ENCODE measurements at places on chromosomes 7 and 10. TPM values are rescaled to one million over a fixed set of nuclear protein-coding genes. Genes with fewer than 3 reads are reported as not detected.
A peak's percentile ranks its signal among the peaks of the same experiment; 100 is the strongest.

DNA sequence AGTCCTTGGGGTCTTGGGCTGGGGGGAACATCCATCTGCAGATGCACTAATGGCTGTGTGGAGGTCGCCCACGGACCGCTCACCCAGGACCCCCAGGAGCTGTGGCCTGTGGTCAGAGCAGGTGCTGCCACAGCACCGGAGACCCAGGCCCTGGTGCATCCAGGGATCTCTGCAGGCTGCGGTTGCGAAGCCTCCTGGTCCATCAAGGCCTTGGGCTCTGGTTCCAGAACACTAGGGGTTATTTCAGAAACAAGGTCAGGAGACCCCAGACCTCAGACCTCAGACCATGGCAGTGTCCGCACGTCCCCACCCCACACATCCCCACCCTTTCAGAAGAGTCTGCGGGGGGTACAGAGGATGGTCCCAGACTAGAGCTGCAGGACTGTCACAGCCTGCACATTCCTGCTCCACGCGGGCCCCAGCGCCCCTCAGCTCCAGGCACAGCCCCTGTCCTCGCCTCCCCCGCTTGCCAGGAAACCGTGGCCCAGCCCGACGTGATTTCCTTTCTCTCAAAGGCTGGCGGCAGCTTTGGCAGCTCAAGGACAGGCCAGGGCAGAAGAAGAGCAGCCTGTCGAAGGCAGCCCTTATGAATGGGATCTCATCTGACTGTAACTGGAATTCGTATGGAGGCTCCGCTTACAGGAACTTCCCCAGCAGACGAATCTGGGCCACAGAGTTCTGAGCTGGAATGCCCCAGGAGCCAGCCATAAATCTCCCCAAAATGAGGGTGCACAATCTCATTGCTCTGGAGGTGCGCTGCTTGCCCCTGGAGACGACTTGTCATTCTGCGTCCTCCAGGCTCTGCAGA is 136.2 kb upstream of the RET start:
- H3K27me3 ChIP-seq = no peaks in the 10 kb centered on the region
- no peaks in the 10 kb centered on the region for H3K4me1 ChIP-seq
- no peak overlapping the region for H3K4me3 ChIP-seq
- no peak overlapping the region for H3K27ac ChIP-seq
- DNase-seq = no peak
- H3K36me3 ChIP-seq = no peaks in the 10 kb centered on the region

GRCh38 chr7:73652541-73652949 is 15.1 kb upstream of the VPS37D start:
- no peaks in the 10 kb centered on the region for H3K27me3 ChIP-seq

DNA sequence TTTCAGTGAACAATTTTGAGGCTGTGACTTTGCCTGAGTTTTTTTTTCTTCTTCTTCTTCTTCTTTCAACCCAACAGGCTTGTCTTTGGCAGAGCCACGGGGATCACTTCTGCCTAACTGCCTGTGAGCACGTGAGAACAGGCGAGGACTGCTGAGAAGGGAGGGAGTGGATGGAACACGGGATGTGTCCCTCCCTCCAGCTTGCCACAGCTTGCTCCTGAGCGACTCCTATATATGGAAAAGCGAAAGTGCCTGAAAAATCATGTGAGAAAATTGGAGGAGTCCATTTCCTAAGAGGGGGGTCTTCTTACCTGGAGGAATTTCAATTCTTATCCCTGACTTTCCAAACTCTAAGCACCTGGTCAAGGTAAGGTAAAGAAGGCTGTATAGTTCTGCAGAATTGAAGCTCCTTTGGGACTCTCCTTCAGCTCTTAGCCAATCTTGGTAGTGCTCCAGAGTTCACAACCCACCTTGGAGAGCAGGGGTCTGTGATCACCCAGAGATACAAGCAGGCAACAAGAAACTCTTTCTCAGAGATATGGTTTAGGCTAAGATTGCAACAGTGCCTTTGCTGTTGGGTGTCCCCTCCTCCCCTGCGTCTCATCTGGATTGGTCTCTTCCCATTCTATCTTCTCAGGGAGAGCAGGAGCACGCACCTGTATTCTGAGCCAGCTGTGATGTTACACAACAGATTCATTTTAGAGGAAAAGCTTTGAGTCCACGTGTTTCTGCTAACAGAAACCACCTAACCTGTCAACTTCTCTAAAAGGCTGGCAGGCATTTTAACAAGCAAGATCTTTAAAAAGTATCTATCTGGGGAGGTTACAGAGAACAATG is at the start of gene MAT1A:
TSS of gene MAT1A (minus strand) at position 208 of the 837 bp plus-strand sequence. CDS start 235 bp downstream, outside the sequence.
- DNase-seq = peak; percentile 50
- H3K36me3 ChIP-seq = no peaks in the 10 kb centered on the region
- no peaks in the 10 kb centered on the region for H3K4me1 ChIP-seq
- H3K4me3 ChIP-seq = no peak within 1 kb of the TSS
- H3K27ac ChIP-seq = no peak within 1 kb of the TSS
- H3K27me3 ChIP-seq = no peaks in the 10 kb centered on the region

- no peaks in the 10 kb centered on the region for H3K27me3 ChIP-seq
- DNase-seq = no peak
- no peaks in the 10 kb centered on the region for H3K4me1 ChIP-seq
Observed at GRCh38 chr10:6445671-6446316, 134.3 kb downstream of the PRKCQ start.

DNA sequence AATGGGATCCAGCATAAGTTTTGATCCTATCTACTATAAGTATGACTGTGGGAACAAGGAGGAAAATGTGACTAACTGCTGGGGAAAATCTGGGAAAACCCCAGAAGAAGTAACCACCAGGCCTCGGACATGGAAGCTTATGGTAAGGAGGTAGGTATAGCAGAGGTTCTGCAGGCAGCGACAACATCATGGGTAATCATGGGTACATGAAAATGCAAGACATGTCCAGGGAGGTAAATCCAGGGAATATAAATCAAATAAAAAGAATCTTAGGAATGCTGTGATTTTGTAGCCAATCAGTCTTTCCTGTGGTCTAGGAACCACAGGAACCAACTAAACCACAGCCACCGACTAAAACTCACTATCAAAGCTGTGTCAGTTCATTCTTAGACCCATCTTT is 168.3 kb upstream of the NPY start:
- H3K27me3 ChIP-seq = no peaks in the 10 kb centered on the region
- DNase-seq = no peak
- no peaks in the 10 kb centered on the region for H3K36me3 ChIP-seq
- H3K4me3 ChIP-seq = no peak overlapping the region

DNA sequence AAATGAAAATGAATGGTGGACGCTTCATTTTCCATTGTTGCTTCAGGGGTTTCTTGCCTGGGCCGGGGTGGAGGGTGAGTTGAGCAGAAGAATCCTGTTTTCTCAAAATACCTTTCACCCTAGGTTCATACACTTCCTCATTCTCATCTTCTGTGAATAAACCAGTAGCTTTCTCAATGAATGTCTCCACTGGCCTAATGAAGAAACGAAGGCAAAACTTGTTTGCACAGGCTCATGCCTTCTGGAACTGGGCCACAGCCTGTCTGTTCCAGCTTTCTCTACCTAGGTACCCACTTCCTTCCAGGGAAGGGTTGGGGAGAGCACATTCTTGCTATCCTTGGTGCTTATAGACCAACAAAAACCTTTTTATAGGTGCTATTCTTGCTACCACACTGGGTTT is 21.3 kb downstream of the STMP1 start:
- no peaks in the 10 kb centered on the region for H3K36me3 ChIP-seq
- H3K4me3 ChIP-seq = no peak overlapping the region
- peak overlapping the region; percentile 31 for H3K27ac ChIP-seq
- DNase-seq = peak; percentile 53
- H3K27me3 ChIP-seq = no peaks in the 10 kb centered on the region

- no peak overlapping the region for H3K4me3 ChIP-seq
- no peak overlapping the region for H3K27ac ChIP-seq
- no peaks in the 10 kb centered on the region for H3K4me1 ChIP-seq
- DNase-seq = no peak
- peaks cover 5% of the 10 kb centered on the region for H3K36me3 ChIP-seq
Observed at GRCh38 chr7:135200821-135201331, 10.4 kb downstream of the WDR91 start.

DNA sequence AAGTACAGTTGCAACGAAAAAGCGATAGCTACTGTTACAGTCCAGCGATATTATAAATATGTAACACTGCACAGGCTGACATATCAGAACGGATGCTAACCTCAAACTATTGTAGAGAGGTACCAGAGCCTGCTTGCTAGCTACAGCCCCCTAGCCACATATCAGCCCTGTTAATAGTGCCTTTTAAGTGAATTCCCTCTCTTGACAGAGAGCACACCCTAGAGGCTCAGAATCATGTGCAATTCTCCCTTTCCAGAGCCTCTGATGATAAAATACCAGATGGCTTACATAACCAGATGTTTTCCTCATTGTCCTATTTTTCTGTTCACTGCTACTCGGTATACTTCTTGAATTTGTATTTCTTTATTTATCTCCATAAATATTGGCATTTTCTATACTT is 960.7 kb upstream of the CELF2 start:
- H3K27me3 ChIP-seq = no peaks in the 10 kb centered on the region
- H3K27ac ChIP-seq = no peak overlapping the region
- H3K4me3 ChIP-seq = no peak overlapping the region
- no peak for DNase-seq

GRCh38 chr10:107665459-107665858 is 501.0 kb upstream of the SORCS1 start:
- no peaks in the 10 kb centered on the region for H3K27me3 ChIP-seq
- DNase-seq = no peak
- H3K4me3 ChIP-seq = no peak overlapping the region
- no peak overlapping the region for H3K27ac ChIP-seq
- H3K36me3 ChIP-seq = no peaks in the 10 kb centered on the region
- no peaks in the 10 kb centered on the region for H3K4me1 ChIP-seq

DNA sequence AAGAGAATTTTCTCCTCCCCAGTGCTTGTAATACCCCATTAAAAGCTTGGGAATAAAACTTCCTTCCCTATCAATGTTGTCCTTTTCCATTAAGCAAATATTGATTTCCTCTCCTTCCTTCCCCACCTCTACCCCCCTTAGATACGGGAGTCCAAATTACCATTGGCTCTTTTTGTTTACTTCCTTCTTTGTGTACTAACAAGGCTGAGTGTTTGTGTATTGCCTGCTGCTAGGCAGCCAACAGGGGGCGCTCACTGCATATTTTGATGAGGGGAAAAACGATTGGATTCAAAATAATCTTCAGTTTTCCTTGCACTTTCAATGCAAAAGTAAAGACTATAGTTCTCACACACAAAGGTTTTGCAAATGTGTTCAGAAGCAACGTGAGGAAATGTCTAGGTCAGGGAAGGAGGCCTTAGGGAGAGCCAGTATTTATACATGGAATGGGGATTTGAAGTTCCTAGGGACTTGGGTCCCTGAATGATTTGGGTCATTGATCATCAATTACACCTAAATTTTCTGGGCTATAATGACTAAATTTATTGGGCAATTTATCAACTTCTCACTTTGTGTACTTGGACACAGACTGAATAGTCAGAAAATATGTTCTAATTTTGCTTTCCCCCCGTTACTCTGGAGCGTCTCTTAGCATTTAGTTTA is 23.6 kb upstream of the VPS41 start:
- no peaks in the 10 kb centered on the region for H3K36me3 ChIP-seq
- DNase-seq = peak; percentile 40
- H3K27ac ChIP-seq = no peak overlapping the region
- no peaks in the 10 kb centered on the region for H3K27me3 ChIP-seq

GRCh38 chr7:149742075-149742701 is 31.2 kb downstream of the ZNF467 start:
- peak; percentile 46 for DNase-seq

The KIAA1217 gene
- total RNA-seq = 188 TPM

DNA sequence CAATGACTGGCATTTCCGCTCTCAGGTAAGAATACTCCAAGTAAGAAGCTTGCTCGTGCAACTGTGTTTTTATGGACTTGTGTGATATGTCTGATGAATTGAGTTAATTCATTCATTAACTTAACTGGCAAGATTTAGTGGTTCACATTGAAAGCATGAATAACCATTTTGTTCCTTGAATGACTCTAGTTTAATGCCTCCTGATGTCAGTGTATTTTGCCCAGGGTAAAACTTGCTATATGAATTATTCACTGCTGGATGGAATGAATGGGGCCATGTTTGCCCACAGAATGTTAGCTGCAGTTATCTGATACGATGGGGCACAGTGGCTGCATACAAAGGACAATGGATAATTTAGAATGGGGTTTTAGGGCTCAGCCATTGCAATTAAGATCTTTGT is 124.1 kb downstream of the ZNF365 start:
- no peak for DNase-seq
- no peak overlapping the region for H3K4me3 ChIP-seq
- no peak overlapping the region for H3K27ac ChIP-seq
- no peaks in the 10 kb centered on the region for H3K36me3 ChIP-seq
- H3K27me3 ChIP-seq = no peaks in the 10 kb centered on the region
- H3K4me1 ChIP-seq = no peaks in the 10 kb centered on the region

DNA sequence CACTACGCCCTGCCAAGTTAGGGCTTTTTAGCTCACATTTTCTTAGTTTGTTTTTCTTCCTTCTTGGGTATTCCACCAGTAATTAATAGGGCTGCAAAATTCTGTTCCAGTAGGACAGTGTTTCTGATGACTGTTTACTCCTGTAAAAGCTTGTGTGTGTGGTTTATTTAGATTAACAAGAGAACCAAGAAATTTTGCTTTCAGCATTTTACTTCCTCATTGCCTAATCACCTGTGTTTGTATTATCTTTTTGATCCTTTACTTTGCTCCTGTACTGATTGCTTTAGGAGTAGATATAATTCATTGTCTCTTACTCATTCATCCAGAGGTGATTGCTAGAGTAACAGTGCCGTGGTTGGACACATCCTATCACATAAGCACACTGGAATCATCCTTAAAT is 27.7 kb downstream of the TDRD1 start:
- peak; percentile 9 for DNase-seq
- no peaks in the 10 kb centered on the region for H3K36me3 ChIP-seq
- no peaks in the 10 kb centered on the region for H3K27me3 ChIP-seq

DNA sequence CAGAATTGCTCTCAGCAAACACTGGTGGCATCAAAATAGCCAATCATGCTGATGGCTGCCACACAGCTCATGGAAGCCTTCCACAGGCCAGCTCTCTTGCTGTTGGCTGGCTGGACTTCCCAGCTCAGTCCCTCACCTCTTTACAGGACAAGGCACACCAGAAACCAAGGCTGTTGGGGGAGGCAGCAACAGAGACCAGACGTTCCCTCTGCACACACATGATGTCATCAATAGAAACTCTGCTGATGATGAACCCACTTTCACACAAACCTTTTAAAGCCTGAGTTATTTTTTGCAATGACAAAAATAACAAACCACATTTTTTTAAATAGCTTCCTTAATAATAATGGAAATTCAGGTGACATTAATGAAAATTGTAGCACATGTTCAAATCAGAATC is 300.9 kb upstream of the C7orf33 start:
- DNase-seq = no peak
- no peak overlapping the region for H3K27ac ChIP-seq
- no peak overlapping the region for H3K4me3 ChIP-seq

The TMEM26 gene
- 11.6 TPM for total RNA-seq

GRCh38 chr10:103855424-103855823 is at the start of gene SH3PXD2A:
SH3PXD2A (minus strand) TSS chr10:103855576; CDS start chr10:103855266, 310 bp downstream.
- H3K4me3 ChIP-seq = peak within 1 kb of the TSS; percentile 52
- H3K27me3 ChIP-seq = no peaks in the 10 kb centered on the region
- H3K27ac ChIP-seq = peak within 1 kb of the TSS; percentile 69
- H3K4me1 ChIP-seq = peaks cover 3% of the 10 kb centered on the region
- peak; percentile 46 for DNase-seq

Data from prostate gland (tissue), 2 donors.